ENCODE measurements at places on chromosomes 2 and 18.

- no peak for DNase-seq
These were observed 264.4 kb downstream of the TWIST2 start for GRCh38 chr2:239112127-239112774.

GRCh38 chr2:223896833-223897311 lies 48.3 kb downstream of the WDFY1 start:
- peak; percentile 43 for DNase-seq

- DNase-seq, result no peak
These were observed 6.5 kb downstream of the TMEM163 start for GRCh38 chr2:134712299-134712698.

GRCh38 chr2:107402330-107402729 lies 424.4 kb upstream of the RGPD4 start:
- DNase-seq, result peak; percentile 11

DNA sequence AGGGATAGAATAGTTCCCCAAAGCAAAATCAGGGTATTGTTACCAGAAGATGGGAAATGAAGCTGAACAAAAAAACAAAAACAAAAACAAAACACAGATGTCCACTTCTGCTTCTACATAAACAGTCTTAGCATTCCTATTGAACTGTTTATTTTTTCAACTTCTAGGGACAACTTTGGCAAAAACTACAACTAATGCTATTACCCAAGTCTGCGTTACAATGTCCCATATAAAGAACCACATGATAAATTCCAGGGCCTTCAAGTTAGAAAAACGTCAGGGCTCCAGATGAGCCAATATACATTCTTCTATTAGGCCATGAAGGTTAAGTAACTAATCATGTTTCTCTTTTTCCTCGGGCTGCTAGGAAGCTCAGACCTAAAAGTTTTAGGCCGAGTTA lies 16.9 kb downstream of the PID1 start:
- DNase-seq, result no peak

GRCh38 chr2:74867841-74868658 lies 34.1 kb downstream of the HK2 start:
- peak; percentile 98 for DNase-seq

Data from amniotic epithelial cell (primary cell).